ENCODE measurements at places on chromosomes 2 and 18.

- DNase-seq: no peak
Measured at GRCh38 chr2:134745023-134745422, 26.2 kb upstream of the TMEM163 start.

DNA sequence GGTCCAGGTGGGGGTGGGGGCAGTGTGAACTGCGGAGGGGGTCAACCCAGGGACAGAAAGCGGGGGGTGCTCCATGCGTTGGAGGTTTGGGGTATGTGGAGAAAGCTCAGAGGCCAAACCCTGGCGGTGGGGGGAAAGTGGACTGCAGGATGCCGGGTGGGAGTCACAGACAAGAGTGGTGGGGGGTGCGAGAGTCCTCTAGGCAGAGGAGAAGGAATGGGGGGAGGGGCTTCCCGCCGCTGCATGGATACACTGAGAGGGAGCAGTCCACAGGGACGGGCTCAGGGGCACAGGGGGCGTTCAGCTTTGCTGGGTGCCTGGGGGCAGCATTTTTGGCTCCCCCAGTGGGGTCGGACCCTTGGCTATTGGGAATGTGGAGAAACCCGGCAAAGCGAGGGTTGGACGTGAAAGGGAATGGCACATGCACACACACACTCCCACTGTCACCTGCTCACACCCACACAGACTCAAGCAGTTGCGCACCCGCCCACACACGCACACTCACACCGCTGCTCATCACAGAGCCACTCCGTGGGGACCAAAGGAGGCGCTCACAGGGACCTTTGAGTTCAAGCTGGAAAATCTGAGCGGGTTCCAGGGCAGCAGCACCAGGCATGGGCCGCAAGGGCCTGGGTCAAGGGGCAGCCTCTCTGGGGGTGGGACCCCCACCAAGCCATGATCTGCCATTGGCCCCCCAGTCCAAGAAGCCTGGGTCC is 7.7 kb downstream of the GBX2 start:
- DNase-seq: no peak

GRCh38 chr2:195312662-195313061 is 344.4 kb upstream of the SLC39A10 start:
- DNase-seq: peak; percentile 50

DNA sequence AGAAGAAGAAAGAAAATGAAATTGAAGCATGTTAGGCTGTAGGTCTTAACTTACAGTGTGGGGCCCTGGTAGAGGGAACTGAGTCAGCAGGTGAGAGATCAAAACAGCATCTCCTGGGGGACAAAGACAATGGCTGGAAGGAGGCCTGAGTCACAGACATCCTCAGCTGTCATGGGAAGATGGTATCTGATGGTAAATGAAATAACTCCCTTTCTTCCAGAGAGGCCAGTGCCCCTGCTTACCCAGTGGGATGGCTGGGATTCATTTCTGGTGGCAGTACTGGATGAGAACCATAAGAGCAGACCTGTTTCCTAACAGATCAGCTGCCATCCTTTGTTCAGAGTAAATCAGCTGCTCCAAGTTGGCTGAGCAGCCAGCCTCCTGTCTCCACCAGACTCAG is 251.3 kb upstream of the EPAS1 start:
- no peak for DNase-seq

- no peak for DNase-seq
Measured at GRCh38 chr2:119650206-119650605, 28.8 kb upstream of the TMEM177 start.

- DNase-seq: no peak
Measured at GRCh38 chr2:114156366-114157056, 266.6 kb downstream of the ACTR3 start.

DNA sequence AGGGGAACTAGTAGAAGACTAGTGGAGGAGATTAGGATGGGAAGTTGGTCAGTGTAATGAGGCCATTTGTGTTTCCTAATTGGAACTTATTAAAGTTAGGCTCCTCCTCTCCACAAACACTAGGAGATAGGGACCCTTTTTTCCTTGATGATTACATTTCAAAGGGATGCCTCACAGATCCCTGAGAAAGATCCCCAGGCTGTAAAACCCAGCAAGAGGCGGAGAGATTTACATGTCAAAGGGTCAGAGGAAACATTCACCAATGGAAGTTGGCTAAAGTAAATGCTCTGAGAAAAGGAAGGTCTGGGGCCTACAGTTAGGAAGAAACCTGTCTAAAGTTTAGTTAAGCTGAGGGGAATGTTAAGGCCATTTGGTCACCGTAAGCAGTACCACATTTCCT is 1.4 kb upstream of the CCDC85A start:
- no peak for DNase-seq

- DNase-seq: no peak
Measured at GRCh38 chr2:114201781-114202180, 240.7 kb upstream of the DPP10 start.

DNA sequence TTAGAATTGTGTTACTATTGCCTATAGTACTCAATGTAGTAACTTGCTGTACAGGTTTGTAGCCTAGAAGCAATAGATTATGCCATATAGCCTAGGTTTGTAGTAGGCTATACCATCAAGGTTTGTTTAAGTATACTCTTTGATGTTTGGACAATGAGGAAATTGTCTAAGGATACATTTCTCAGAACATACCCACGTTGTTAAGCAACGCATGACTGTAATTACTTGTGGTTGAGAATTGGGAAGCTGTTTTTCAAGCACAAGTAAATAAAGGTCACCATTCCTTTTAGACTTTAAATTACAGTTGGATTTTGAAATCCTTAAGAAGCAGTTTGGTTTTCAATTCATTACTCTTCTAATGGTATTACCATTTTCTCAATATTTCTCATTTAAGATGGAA is 89.8 kb upstream of the KCNH7 start:
- peak; percentile 94 for DNase-seq

- DNase-seq: no peak
Measured at GRCh38 chr2:198692907-198693510, 764.7 kb downstream of the SATB2 start.

GRCh38 chr18:8946066-8946838 is 156.2 kb upstream of the NDUFV2 start:
- no peak for DNase-seq

DNA sequence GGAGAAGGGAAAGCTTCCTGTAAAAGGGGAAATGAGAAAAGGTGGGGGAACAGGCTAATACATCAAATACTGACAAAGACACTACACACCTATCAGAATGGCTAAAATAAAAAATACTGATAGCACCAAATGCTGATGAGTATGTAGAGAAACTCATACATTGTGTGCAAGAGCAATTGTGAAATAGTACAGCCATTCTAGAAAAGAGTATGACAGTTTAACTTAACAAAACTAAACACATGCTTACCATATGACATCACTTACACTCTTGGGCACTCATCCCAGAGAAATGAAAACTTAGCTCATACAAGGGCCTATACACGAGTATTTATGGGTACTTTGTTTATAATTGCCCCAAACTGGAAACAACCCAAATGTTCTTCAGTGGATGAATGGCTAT is 53.4 kb downstream of the ZNF638 start:
- DNase-seq: no peak

- DNase-seq: no peak
Measured at GRCh38 chr2:233728723-233729301, at the start of gene UGT1A3. TSS of gene UGT1A3 (plus strand) at chr2:233729042. CDS start at chr2:233729127, 85 bp downstream.

Data from AML-193 (cell line).